ENCODE measurements at places on chromosomes 6 and 20. TPM values are rescaled to one million over a fixed set of nuclear protein-coding genes. Genes with fewer than 3 reads are reported as not detected.

- no peak for DNase-seq
Measured at GRCh38 chr6:44020148-44020547, 107.1 kb downstream of the MRPL14 start.

- DNase-seq = no peak
Measured at GRCh38 chr20:58106143-58106750, 122.2 kb downstream of the ANKRD60 start.

DNA sequence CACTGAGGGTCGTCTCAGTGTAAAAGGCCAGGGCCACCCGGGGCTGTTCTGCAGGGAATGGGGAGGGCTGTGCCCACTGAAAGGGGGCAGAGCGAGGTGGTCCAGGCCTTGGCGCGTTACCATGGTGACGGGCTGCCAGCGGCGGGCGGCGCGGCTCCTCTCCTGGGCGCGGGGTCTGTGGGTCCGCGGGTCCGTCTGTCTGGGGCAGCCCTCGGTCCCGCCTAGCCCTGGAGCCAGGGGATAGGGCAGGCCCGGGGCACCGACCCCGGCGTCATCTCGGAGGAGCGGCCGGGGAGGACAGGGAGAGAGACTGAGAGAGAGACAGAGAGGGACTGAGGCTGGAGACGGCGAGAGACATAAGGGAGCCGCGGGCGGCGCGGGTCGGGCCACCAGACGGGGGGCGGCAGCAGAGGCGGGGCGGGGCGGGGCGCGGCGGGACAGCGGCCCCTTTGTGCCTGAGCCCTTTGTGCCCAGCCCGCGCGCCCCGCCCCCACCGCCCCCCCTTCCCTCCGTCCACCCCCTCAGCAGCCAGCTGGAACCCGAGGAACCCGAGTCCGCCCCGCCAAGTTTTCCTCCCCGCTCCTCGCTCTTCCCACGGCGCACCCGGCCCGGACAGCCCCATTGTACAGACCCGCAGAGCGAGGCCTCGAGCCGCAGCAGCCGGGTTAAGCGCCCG lies at the start of gene KIAA1755:
TSS of gene KIAA1755 (minus strand) at position 358 of the 676 bp plus-strand sequence. CDS start at position 123, 235 bp downstream.
- no peak for DNase-seq

The NFKBIE gene
- total RNA-seq = 19.8 TPM

GRCh38 chr6:155341130-155341828 lies 27.0 kb upstream of the TFB1M start:
- DNase-seq = no peak

GRCh38 chr20:9989066-9989724 lies 45.6 kb upstream of the ANKEF1 start:
- no peak for DNase-seq

- DNase-seq = no peak
Measured at GRCh38 chr6:39812853-39813533, 20.8 kb downstream of the DAAM2 start.

The ZSCAN23 gene
- total RNA-seq = 2.5 TPM

- no peak for DNase-seq
Measured at GRCh38 chr6:1222728-1223595, 88.9 kb upstream of the FOXQ1 start.

The KCNB1 gene
- total RNA-seq = not detected

The HLA-DOB gene
- 8.0 TPM for total RNA-seq

- no peak for DNase-seq
Measured at GRCh38 chr20:19412254-19412653, 199.8 kb downstream of the SLC24A3 start.

- DNase-seq = no peak
Measured at GRCh38 chr20:37528446-37529213, 954 bp upstream of the BLCAP start.

The WDR27 gene
- total RNA-seq = 46.1 TPM

DNA sequence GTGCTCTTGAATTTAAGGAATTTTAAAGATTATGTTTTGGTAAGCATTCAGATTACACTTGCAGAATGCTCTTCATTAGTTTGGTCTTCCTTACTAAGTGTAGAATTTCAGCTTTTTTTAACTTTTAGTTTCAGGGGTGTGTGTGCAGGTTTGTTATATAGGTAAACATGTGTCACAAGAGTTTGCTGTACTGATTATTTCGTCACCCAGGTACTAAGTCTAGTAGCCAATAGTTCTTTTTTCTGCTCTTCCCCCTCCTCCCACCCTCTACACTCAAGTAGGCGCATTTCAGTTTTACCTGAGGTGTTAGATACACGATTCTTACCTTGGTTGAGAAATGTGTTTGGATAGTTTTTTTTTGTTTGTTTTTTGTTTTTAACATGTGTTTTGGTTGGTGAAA lies 68.3 kb downstream of the AFG1L start:
- DNase-seq = no peak

GRCh38 chr6:155050311-155050710 lies 55.2 kb downstream of the TIAM2 start:
- peak; percentile 54 for DNase-seq

- no peak for DNase-seq
Measured at GRCh38 chr6:51411496-51412125, 592.9 kb downstream of the TFAP2B start.

DNA sequence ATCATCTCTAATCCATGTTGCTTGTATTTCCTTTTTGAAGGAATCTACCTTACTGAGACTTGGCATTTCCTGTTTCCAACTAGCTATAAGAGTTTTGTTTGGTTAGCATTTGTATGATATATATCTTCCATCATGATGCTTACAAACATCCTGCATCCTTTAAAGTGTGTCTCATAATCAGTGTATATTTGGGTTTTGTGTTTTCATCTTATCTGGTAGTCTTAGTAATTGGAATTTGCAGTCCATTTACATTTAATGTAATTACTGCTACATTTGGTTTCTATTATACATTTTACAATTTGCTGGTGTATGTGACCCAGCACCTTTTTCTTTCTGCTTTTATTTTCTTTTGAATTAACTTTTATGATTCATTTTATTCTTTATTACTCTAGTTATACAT lies 12.6 kb downstream of the CENPW start:
- no peak for DNase-seq
